Spinal cord (tissue), 10 donors: ENCODE measurements at places on chromosomes 16 and 17.

DNA sequence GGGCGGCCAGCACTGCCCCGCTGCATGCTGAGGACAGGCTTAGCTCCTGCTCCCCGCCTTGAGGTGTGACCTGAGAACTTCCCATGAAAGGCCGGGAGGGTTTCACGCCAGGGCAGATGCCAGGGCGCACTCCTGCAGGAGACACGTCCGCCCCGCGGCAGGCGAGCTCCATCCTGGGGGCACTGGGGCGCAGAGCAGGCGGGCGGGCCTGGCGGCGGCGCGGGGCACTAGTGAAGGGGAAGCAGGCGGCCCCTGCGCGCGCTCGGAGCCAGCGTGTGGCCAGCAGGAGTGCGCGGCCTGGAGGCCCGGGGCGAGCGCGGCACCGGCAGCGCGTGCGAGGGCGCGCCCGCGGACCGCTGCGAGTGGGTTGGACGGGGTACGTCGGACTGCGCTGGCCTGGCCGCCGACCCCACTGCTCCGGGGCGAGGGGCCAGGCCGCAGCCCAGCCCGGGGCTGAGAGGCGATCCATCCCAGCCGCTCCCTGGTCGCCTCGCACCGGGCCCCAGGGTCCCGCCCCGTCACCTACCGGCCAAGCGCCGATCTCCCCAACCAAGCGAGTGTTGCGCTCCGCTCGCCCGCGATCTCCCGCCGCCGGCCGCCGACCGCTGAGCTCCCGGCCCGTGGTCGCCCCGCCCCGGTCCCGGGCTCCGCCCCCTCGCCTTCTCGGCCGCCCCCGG, at the start of gene MAP3K14:
TSS of gene MAP3K14 (minus strand) at position 587 of the 677 bp plus-strand sequence. CDS start 26,275 bp downstream, outside the sequence.
- DNase-seq: peak; percentile 83

GRCh38 chr17:56798916-56799315, 34.8 kb downstream of the C17orf67 start:
- DNase-seq: no peak

- DNase-seq: peak; percentile 85
Measured at GRCh38 chr17:31394544-31394943, 3.1 kb downstream of the RAB11FIP4 start.

GRCh38 chr17:82384730-82385481, 13.3 kb downstream of the UTS2R start:
- no peak for DNase-seq

- no peak for DNase-seq
Measured at GRCh38 chr16:9128346-9129342, 37.2 kb downstream of the HAPSTR1 start.

DNA sequence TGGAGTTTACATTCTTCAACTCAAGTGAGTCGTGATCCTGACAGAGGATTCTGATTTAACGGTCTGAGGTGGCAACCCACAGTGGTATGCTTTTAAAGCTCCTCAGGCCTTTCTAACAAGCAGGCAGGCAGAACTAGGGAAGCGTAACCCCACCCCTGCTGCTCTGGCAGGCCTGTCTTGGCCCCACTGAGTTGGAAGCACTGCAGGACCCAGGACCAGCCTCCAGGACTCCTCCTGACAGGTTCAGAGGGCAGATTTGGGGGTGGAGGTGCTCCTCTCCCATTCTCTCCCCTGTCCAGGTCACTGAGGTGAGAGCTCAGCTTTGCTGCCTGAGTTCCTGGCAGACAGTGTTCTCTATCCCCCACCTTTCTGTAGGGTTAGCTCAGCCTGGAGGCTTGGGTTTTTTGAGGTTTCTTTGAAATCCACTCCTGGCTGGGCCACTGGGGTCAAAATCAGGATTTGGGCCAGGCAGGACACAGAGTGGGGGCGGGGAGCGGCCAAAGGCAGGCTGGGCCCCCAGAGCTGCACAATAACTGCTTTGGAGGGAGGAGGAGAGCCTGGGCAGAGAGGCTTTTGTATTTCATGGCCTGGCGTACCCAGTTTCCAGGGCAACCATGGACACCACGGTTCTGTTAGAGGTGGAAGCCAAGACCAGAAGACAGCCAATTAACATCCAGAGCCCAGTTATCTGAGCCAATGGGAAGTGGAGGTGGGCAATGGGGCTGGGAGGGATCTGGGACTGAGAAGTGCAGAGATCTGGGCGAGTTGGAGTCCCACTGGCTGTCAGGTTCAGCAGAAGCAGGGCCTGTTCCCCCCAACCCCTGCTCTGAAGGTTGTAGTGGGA, 9.5 kb downstream of the MRPL27 start:
- peak; percentile 96 for DNase-seq

- DNase-seq: no peak
Measured at GRCh38 chr16:57695680-57696069, 1.1 kb downstream of the DRC7 start.

- no peak for DNase-seq
Measured at GRCh38 chr16:86881861-86882273, 303.5 kb downstream of the FOXL1 start.

- no peak for DNase-seq
Measured at GRCh38 chr16:79334127-79334526, 266.4 kb downstream of the MAF start.

- DNase-seq: no peak
Measured at GRCh38 chr16:83808573-83809014, 816 bp downstream of the HSBP1 start.

- DNase-seq: peak; percentile 92
Measured at GRCh38 chr16:66947302-66948065, 12.2 kb downstream of the CES2 start.

- peak; percentile 89 for DNase-seq
Measured at GRCh38 chr16:22098405-22099255, 6.3 kb downstream of the VWA3A start.

- no peak for DNase-seq
Measured at GRCh38 chr16:83338138-83338537, 469.6 kb upstream of the HSBP1 start.

DNA sequence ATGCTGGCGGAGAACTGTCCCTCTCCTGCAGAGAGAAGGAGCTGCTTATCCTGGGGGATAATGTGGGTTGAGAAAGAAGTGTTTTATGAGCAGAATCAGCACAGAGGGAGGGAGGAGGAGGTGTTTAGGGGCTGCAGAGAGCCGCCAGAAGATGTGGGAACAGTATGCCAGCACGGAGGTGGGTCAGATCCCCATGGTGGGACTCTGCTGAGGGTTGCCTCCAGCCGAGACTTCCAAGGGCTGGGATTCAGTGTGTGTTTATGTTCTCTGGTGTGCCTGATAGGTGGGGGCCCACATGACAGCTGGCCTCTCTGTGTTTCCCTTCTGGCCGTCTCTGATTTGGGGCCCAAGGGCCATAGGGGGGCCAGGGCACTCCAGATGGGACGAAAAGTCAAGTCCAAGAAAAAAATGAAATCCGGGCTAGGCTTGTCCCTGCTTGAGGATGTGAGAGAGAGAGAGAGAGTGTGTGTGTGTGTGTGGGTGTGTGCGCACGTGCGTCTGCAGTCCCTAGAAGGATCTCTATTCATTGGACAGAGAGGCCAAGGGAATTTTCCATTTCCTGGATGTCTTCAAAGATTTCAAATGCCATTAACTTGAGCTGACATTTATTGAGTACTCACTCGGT, 21.6 kb downstream of the PRKCB start:
- DNase-seq: no peak

GRCh38 chr16:57045694-57046381, 46.5 kb upstream of the CPNE2 start:
- DNase-seq: peak; percentile 27
